ENCODE measurements at places on chromosomes 1 and 21. TPM values are rescaled to one million over a fixed set of nuclear protein-coding genes. Genes with fewer than 3 reads are reported as not detected.

DNA sequence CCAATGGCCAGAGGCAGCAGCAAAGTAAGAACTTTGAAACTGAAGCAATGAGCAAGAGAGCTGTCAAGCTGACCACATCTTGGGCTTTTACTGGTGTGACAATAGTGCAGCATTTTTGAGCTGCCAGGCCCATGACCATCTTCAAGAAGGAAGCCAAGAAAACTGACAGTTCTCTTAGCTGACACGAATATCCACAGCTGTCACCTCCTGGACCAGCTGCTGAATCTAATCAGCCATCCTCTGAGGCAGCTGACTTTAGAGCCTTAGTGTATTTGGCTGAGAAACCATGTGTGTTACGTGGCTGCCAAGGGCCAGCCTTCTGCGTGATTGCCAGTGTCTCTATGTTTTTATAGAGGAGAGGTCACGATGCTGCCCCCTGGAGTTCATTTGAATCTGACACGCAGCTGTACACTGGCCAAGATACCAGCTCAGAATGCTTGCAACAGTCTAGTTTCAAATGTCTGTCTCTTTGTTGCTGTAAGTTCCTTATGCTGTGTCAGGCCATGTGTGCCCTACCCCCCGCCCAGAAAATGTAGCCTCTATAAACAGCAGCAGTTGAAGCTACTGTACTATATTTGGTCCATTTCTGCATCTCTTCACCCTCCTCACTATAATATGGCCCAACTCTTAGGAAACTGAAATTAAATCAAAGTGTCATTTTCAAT lies 39.7 kb downstream of the PALMD start:
- no peak for DNase-seq

The UTS2 gene
- polyA plus RNA-seq, result not detected

The ZSWIM5 gene
- polyA plus RNA-seq, result 3.6 TPM

DNA sequence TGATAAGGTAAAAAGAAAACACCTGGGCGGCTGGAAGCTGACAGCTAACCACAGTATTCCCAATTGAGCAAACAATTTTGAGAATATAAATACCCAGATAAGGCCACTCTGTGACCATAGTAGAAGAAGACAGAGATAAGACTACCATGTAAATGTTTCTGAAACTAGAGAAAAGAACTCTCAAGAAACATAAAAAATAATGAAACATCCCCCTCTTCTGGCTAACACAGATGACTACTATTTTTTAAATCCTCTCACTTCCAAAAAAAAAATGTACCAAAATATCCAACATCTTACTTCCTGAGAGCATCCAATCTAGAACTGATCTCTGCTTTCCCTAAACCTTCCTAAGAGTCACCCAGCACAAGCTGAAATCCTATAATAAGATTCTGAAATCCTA lies 125.9 kb downstream of the HFM1 start:
- peak; percentile 5 for DNase-seq

The WDR64 gene
- 0.04 TPM for polyA plus RNA-seq

GRCh38 chr1:212699625-212700222 lies at the start of gene BATF3:
TSS of gene BATF3 (minus strand) at chr1:212699840. CDS start at chr1:212699762, 78 bp downstream.
- no peak for DNase-seq

DNA sequence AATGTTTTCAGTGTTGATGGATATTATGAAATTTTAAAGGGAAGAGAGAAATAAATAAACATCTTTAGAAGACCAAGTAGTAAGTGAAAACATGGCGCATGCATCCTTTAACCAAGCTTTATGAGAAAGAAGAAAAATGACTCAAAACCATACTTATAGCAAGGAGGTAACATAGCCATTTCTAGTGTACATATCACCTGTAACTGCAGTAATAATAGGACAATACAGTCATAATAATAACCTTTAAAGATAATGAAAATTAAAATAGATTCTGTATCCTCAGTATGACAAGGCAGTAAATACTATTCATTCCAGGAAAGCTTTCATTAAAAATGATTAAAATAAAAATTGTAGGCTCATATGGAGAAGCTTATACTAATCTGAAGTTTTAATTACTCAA lies 141.2 kb downstream of the COL24A1 start:
- DNase-seq, result no peak

DNA sequence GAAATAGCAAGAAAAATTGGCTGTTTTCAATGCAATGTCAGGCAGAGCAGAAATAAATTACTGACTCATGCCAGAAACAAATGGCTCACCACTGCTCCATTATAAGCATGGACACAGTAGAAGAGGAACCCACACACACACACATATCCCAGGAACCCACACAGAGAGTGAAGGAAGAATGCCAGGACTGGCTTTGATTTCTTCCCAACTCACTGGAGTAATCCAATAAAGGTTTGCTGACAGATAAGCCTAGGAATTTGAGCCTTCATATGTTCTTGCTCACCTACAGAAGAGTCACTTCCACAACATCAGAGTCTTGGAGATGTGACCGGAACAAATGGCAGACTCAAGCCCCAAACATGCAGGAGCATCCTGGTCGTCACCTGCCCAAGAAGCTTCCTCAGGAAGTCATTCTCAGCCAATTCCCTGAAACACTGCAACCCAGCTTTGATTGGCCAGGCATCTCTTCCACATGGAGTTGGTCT lies 2.2 kb downstream of the SH3BP5L start:
- DNase-seq, result no peak

- peak; percentile 59 for DNase-seq
These were observed 604.6 kb downstream of the LRRIQ3 start for GRCh38 chr1:73593364-73593763.

DNA sequence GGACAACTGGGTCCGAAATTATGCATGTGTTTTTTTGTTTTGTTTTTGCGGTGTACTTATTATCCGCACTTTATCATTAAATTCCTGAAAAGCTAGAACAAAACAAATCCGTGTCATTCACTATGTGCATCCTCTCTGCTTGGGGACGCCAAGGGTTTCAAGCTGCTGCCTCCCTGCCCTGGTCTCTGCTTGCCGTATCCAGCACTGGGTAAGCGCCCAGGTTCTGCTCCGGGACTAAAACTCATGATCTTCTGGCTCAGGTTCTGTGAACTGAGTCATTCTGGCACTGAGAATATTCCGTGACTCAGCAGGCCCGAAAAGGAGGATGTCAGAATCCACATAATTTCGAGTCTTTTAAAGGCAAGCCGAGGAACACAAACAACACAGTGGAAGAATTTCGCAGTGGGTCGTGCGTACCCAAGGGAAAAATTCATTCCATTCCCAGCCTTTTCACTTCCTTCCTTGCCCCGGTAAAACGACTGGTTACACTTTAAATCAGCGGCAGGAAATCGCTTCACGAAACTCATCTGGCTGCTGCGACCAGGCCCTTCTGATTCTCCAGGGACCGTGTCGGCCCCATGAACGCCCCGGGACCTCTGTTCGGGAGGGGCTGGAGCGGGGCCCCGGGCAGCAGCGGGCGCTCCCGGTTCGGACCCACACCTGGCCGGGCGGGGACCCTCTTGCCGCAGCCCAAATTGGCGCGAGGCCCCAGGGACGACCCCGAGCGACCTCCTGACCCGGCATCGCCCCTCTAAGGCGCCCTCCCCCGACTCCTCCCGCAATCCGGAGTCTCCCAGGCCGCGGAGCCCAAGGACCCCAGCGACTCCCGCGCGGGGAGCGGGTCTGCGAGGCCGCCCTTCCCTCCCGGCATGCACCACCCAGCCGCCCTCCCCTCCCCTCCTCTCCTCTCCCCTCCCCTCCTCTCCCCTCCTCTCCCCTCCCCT lies 746 bp upstream of the LAMC1 start:
- DNase-seq, result peak; percentile 77

DNA sequence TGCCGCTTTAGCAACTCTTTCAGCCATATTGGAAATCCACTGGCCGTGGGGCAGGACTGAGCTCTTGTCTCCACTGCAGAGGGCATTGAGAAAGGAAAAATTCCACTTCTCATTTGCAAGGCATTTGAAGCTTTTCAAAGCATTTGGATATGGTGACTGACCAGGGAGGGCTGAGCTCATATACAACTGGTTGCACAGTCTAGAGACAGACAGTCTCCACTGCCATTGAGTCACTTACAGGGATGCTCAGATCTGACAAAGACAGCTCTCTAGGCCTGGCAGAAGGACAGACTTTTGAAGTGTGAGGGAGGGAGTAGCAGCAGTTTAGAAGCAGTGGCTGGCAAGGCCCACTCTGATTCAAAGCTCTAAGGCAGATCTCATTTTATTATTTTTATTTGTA lies 24.2 kb downstream of the NCF2 start:
- DNase-seq, result no peak

The PADI6 gene
- not detected for polyA plus RNA-seq

The TMEM269 gene
- polyA plus RNA-seq, result 0.05 TPM

The IL10RB gene
- polyA plus RNA-seq, result 30.0 TPM

The TMEM51 gene
- 21.5 TPM for polyA plus RNA-seq

- no peak for DNase-seq
These were observed 65.7 kb downstream of the MAP3K7CL start for GRCh38 chr21:29195981-29196669.

The ITGB2 gene
- polyA plus RNA-seq, result 39.9 TPM
